Hepatic stellate cell (primary cell): ENCODE measurements at places on chromosomes 12 and 14.

DNA sequence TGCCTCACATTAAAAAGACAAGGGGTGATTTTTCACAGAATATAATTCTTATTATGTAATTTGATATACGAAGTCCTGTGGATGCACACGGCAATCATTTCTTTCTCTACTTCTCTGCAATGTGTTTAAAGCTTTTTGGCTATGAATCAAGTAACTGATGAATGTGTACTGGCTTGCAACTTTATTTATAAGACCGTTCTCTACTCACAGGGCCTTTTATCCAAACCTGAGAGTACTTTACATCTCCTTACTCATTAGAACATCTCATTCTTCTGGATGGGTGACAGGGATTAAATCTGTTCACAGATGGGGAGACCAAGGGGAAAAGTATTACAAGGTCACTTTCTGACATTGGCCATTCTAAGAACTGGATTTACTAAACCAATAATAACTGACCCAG is 215.8 kb upstream of the DIO2 start:
- DNase-seq, result no peak

- DNase-seq, result no peak
Observed at GRCh38 chr14:61671082-61671481, 24.2 kb upstream of the HIF1A start.

- peak; percentile 21 for DNase-seq
Observed at GRCh38 chr12:116123451-116124258, 153.8 kb downstream of the MED13L start.

DNA sequence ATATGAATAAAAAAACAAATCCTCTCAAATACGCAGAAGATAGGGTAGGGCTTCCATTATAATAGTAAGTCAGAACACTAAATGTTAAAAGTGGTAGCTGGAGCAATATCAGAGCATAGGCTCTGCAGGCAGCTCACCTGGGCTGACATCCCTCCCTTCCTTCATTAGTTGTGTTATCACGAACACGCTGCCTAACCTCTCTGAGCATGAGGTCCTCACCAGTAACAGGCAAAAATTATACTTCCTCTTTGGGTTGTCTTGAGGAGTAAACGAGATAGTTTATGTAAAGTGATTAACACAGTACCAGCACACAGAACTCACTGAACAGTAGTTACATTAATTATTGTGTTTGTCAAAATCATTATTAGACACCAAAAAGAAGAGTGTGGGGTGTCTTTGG is 154.3 kb downstream of the STXBP6 start:
- DNase-seq, result no peak

DNA sequence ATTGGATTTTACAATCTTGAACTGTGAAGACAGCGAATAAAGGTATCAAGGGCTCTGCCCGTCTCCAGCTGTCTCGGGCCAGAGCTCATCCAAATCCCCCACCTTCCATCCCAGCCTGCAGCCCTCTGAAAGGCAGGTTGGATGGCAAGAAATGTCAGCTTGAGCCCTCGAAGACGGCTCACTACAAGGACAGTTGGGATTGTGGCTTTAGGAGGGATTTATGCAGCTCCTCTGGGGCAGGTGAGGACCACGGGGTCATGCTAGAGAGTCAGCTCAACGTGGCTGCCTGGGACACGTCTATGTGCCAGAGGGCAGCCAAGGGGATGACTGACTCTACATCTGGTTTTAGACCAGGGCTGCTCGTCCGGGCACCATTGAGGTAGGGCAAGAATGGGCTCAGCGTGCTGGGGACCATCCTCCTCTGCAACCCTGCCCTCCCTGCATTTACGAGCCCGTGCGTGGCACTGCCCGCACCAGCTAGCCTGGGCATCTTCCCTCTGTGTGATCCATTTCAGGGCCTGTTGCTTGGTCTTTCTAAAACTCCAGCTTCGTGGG is 16.2 kb downstream of the MVK start:
- no peak for DNase-seq
